ENCODE measurements at places on chromosomes 7 and 10.

GRCh38 chr7:129933627-129934026 is 19.1 kb downstream of the UBE2H start:
- no peak for DNase-seq

GRCh38 chr7:85177316-85177715 is 9.5 kb downstream of the SEMA3D start:
- no peak for DNase-seq

DNA sequence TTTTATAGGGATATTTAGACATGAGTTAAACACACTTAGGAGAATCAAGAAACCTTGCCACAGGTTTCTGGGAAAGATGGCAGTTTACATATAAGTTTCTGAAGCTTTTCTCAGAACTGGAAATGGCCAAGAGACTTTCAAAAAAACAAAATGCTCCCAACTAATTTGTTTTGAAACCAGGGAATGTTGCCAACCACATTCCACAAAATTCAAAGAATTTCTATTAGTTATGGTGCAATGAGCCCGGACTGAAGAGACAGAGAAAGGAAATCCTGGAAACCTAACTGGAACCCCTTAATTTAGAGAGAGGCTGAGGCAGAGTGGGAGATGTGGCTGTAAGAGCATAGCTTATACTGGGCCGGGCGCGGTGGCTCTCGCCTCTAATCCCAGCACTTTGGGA is 128.5 kb downstream of the PTEN start:
- DNase-seq, result no peak

DNA sequence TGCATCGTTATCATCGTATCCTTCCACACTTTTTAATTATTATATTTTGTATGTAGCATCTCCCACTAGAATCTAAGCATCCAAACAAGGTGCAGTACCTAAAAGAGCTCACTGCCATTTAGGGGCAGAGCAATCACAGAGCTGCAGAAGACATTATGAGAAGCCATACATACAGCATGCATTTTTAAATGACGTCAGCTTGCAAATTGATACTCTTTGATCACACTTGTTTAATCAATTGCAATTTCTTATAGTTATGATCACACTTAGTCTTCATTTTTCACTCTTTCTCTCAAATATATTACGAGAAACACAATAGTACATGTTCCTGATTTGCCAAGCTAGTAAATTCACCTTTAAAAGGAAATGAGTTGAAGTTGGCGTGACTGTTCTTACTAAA is 753.3 kb upstream of the LRRN3 start:
- no peak for DNase-seq

GRCh38 chr10:56318816-56319215 is 42.2 kb downstream of the ZWINT start:
- no peak for DNase-seq

DNA sequence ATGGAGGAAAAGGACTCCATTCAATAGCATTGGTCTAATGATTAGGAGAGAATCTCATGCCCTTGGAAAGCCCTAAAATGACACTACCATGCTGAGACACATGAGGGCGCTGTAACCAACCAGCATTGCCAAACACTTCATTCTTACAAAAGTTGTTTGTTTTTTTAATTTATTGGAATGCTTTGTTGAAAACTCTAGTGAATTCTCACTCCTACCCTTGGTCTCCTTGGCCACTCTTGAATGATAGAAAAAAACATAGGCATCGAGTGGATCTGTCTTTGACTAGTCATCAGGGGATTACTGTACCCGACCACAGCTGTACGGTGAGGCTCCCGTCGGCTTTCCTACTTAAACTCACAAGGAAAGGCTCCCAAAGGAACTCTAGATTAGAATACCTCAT is 29.3 kb upstream of the ADD3 start:
- DNase-seq, result no peak

GRCh38 chr10:122531939-122532338 is 28.6 kb upstream of the DMBT1 start:
- no peak for DNase-seq

DNA sequence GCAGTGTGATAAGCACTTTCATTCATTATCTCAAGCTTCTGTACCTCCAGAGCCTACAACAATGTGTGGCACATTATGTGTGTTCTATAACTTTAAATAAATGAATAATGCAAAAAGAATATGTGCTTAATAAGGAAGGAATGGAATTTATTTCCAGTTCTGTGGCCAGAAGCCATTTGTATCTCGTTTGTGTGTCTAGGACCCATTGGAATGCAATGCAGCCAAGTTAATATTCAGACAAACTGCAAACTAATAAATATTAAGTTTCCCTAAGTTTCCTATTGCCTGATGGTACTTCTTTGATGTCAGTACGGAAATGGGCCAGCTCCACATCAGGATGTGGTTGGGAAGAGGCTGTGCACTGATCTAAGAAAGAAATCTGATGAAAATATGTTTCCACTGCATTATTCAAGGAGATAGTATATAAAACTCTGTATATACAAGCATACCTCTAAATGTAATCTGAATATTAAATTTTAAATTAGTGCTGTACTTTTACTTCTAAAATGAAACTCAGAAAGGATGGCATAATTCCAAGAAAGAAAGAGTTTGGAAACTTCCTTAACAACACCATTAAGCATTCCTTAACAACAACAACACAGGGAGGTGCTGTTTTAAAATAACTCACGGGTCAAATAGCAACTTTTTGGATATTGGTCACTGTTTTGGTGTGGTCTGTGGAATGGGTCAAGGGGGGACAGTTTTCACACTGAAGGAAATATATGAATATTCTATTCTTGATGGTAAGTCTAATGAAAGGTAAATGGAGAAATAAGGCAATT is 29.4 kb upstream of the ANKRD30A start:
- no peak for DNase-seq

DNA sequence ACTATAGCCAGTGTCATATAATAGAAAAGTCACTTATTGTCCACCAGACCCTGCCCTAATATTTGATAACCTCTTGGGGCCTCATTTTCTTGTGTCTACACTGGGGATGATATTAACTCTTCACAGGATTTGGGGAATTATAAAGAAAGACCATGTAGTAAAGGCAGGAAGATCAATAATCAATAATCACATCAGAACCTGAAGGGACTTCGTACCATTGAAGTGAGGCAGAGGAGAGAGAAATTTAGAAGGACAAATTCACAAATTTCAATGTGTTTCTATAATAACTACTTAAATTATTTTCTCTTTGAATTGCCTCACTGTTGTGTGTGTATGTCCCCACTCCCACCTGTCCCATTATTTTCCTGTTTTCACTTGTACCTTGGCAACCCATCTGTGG is 10.7 kb upstream of the SGMS1 start:
- no peak for DNase-seq

DNA sequence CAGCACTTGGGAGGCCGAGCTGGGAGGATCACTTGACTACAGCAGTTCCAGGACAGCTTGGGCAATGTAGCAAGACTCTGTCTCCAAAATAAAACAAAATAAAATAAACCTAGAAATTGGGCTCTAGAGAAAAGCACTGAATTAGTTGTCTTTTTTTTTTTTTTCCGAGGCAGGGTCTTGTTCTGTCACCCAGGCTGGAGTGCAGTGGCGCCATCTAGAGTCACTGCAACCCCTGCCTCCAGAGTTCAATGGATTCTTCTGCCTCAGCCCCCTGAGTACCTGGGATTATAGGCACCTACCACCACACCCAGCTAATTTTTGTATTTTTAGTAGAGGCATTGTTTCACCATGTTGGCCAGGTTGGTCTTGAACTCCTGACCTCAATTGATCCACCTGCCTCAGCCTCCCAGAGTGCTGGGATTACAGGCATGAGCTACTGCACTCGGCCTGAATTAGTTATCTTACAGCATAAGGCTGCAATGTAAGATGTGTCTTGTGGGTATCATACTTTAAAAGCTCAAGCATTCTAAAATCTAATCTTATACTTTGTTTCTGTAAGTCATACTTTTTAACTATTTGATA is 12.8 kb downstream of the MEIG1 start:
- no peak for DNase-seq

DNA sequence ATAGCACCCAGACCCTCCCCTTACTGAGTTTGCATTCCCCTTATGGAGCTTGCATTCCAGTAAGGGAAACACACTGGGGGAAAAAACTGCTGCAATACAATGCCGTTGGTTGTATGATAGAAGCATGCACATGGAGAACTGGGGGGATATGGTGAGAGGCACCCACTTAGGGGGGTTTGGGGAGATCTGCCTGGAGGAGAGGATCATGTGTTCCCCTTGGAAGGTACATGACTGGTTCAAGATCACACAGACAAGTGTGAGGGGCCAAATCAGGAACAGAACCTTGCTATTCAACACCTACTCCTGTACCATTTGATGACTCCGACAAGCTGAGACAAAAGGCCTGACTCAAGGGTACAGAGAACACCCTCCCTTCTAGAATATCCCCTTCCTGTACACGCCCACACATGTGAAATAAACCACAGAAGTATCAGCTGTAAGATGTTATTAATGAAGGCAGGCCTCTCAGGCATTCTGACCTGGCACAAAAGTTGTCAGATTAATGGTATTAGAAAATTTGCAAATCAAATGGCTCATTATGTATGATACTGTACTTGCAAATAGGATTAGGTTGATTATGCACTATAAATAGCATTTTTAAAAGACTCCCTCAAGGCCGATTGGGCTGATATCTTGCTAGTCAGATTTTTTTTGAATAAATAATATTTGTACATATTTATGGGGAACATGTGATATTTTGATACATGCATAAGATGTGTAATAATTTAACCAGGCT is 122.2 kb downstream of the NPY start:
- no peak for DNase-seq

- DNase-seq, result no peak
Observed at GRCh38 chr7:79304711-79305110, 148.8 kb downstream of the MAGI2 start.

GRCh38 chr7:98238976-98239375 is 13.1 kb downstream of the TECPR1 start:
- no peak for DNase-seq

DNA sequence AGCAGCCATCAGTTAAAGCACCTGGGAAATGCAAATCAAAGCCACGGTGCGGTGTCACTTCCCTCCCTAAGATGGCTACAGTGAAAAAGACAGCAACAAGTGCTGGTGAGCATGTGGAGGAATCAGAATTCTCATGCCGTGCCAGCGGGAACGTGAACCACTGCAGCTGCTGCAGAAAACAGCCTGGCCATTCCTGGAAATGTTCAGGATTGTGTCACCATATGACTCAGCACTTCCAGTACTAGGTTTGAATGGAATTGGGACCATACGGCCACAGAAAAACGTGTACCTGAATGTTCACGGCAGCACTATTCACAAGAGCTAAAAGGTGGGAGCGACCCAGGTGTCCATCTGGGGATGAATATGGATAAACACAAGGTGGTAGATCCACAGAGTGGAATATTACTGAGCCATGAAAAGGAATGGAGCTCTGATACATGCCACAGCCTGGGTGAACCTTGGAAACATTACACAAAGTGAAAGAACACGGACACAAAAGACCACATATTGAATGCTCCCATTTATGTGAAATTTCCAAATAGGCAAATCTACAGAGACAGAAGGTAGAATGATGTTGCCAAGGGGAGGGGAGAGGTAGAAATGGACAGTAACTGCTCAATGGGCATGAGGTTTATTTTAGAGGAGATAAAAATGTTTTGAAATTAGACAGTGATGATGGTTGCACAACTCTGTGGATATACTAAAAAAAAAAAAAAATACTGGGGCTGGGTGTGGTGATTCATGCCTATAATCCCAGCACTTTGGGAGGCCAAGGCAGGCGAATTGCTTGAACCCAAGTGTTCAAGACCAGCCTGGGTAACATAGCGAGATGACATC is 61.6 kb downstream of the MICALL2 start:
- no peak for DNase-seq

- DNase-seq, result peak; percentile 30
Observed at GRCh38 chr10:72009425-72010081, 45.4 kb downstream of the CHST3 start.
